Omental fat pad (tissue), 4 donors: ENCODE measurements at places on chromosomes 5 and 9. TPM values are rescaled to one million over a fixed set of nuclear protein-coding genes. Genes with fewer than 3 reads are reported as not detected.

Gene ABCA2
- total RNA-seq = 26.9 TPM

DNA sequence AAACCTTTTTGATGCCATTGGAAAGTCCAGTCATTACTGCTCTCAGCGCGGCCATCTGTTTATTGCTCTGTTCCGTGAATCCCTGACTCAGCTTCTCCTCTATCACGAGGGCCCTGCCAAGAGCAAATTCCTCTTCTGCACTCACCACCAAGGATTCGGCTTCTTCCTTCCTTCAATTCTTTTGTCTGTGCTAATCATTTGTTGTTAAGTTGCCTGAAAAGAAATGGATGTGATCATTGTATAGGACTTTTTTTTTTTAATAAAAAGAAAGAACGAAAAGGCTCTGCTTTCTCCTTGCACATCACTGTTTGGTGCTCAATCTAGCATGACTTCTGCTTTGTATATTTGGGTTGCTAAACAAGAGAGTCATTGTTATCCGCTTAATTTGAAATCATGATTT lies 128.7 kb upstream of the PIK3R1 start:
- DNase-seq = no peak

- DNase-seq = no peak
Observed at GRCh38 chr9:125601961-125602360, 105.0 kb downstream of the MAPKAP1 start.

- no peak for DNase-seq
Observed at GRCh38 chr9:133258061-133259015, 16.7 kb downstream of the ABO start.

DNA sequence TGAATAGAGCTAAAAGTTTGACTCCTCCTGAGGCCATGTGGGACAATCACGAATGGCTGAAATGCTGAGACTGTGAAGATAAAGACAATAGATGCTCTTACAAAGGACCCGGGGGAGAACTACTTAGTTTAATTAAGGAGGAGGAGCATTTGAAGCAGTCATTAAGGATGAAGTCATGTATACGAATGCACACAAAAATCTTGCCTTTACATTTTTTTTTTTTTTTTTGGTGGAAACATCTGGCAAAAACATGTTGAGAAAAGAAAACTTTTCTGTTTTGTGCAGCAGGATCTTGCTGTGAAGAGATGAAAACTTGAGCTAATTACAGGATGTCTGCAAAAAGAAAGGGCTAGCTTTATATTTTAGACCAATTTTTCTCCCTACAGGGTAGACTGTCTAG lies 42.3 kb upstream of the NR3C1 start:
- DNase-seq = no peak
